HT-29 (cell line): ENCODE measurements at places on chromosomes 16 and 17.

DNA sequence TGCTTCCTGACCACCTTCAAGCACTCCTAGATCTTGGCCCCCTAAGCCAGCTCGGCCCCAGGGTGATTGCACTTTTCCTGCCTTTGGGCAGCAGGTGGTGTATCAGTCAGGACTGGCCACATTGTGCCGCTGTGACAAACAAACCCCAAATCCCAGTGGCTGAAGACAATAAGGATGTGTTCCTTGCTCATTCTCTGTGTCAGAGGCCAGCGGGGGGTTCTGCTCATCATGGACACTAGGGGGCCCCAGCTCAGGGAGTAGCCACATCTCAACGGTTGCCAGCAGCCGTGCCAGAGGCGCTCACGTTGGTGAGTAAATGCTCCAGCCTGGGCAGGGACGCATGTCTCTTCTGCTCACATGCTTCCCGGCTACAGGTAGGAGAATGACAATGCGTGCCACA is 60.4 kb downstream of the ZDHHC7 start:
- peak; percentile 30 for DNase-seq

DNA sequence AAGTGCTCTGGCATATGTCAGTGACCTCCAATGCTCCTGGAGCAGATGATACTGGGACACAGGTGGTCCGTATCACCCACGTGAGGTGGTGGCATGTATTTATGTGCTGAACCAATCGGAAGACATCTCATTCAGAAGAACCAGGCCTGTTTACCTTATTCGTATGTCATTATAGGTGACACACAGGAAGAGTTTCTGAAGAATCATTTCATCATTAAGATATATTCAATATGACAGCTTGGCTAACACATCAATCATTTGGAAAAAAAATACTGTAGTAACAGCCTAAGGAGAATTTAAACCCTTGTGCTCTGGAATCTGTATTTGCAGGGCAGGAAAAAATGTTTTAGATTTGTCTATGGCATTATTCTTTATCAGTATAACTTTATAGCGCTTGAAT is 44.6 kb downstream of the RBFOX1 start:
- DNase-seq = no peak

DNA sequence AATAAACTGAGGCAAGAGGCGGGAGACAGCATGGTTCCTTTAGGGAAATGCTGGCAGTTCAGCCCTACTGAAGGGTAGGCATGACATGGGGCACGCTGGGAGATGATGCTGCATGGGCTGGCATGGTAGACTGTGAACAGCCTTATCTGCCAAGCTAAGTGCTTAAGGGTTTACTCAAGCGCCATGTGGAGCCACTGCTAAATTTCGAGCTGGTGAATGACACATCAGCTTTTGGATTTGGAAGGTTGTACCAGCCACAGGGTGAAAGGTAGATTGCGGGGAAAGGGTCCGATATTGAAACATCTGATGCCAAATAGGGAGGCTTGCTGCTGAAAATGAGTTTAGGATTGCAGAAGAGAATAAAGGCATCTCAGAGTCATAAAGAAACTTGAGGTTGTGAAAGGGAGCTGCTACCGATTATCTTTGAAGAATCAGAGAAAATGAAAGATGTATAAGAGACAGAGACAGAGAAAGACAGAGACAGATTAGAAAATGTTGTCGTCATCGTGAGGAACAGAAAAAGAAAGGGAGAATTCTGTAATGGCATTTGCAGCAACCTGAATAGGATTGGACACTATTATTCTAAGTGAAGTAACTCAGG is 16.3 kb downstream of the PIK3R5 start:
- no peak for DNase-seq

DNA sequence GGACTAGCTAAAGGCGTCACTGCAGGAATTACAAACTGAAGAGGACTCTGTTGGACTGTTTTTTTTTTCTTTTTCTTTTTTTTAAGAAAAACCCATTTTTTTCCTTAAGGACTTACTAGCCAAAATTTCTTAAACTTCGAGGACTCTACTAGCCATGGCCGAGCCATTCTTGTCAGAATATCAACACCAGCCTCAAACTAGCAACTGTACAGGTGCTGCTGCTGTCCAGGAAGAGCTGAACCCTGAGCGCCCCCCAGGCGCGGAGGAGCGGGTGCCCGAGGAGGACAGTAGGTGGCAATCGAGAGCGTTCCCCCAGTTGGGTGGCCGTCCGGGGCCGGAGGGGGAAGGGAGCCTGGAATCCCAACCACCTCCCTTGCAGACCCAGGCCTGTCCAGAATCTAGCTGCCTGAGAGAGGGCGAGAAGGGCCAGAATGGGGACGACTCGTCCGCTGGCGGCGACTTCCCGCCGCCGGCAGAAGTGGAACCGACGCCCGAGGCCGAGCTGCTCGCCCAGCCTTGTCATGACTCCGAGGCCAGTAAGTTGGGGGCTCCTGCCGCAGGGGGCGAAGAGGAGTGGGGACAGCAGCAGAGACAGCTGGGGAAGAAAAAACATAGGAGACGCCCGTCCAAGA is 878 bp downstream of the HEXIM1 start:
- peak; percentile 87 for DNase-seq

DNA sequence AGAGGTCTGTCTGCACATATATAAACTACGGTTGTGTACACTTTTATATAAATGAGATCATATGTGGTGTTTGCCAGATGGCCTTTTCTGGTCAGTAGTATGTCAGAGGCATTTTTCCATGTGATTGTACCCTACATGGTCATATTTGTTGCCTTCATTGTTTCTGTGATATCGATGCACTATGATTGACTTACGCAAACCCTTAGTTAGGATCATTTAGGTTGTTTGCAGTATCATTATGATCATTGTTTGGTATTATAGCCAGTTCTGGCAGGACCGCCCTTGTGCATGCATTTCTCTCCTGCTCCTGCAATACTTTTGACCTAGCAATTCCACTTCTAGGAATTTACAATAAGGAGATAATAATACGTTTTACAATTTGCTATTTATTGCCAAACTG is 169.1 kb downstream of the MSI2 start:
- no peak for DNase-seq

DNA sequence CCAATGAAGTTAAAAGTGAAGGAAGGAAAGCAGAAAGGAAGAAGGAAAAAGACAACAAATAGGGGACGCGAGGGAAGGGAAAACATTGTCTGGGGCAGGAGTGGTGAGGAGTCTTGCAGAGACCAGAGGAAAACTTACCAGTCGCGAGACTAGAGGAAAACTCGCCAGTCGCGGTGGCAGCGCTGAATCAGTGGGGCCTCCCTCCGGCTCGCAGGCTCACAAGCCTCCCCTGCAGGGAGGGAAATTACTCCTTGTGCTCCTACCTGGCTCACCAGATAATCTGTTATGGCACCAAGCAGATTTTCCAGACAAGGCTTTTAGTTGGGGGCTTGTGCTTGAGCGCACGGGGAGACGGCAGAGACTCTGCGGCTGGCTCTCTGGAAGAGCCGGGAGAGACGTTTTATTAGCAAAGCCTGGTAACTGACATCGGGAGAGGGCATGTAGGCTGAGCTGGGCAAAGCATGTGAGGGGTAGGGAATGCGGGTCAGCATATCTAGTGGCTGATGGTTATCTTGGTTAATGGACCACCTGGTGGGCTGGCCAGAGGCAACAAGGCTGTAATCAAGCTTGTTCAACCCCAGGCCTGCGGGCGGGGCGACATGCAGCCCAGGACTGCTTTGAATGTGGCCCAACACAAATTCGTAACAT is 37.1 kb downstream of the LCMT1 start:
- DNase-seq = no peak

DNA sequence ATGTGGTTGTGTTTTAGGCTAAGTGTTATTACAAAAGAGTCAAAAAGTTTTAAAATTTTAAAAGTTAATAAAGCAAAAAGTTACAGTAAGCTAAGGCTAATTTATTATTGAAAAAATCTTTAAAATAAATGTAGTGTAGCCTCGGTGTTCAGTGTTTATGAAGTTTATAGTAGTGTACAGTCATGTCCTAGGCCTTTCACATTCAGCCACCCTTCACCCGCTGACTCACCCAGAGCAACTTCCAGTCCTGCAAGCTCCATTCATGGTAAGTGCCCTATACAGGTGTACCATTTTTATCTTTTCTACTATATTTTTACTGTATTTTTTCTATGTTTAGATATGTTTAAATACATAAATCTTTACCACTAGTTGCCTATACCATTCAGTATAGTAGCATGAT is 98.5 kb upstream of the RPRML start:
- DNase-seq = no peak

- no peak for DNase-seq
Measured at GRCh38 chr17:74214484-74215341, 1.3 kb downstream of the TTYH2 start.

DNA sequence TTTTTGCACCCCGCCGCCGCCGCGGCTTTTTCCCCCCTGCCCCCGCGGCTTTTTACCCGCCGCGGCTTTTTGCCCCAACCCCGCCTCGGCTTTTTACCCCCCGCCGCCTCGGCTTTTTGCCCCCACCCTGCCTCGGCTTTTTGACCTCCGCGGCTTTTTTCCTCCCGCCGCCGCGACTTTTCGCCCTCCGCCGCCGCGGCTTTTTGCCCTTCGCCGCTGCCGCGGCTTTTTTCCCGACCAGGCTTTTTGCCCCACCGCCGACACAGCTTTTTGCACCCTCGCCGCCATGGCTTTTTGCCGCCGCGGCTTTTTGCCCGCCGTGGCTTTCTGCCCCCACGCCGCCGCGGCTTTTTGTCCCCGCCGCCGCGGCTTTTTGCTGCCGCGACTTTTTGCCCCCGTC is 137.0 kb upstream of the TP53TG3D start:
- no peak for DNase-seq

DNA sequence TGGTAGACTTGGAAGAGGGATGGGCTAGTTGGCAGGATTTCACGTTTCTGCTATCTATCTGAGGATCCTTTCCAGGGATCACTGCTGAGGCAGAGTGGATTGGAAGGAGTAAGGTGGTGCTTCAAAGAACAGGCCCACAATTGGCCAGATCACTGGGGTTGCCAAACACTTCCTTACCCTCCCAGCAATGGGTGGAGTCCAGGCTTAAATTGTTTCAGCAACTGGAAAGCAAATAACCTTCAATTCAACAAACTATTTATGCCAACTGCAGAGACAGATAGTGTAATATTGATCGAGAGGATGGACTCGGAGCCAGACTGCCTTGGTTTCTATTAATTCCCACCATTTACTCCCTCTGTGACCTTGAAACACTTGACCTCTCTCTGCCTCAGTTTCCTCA is 2.1 kb downstream of the ARRB2 start:
- no peak for DNase-seq

DNA sequence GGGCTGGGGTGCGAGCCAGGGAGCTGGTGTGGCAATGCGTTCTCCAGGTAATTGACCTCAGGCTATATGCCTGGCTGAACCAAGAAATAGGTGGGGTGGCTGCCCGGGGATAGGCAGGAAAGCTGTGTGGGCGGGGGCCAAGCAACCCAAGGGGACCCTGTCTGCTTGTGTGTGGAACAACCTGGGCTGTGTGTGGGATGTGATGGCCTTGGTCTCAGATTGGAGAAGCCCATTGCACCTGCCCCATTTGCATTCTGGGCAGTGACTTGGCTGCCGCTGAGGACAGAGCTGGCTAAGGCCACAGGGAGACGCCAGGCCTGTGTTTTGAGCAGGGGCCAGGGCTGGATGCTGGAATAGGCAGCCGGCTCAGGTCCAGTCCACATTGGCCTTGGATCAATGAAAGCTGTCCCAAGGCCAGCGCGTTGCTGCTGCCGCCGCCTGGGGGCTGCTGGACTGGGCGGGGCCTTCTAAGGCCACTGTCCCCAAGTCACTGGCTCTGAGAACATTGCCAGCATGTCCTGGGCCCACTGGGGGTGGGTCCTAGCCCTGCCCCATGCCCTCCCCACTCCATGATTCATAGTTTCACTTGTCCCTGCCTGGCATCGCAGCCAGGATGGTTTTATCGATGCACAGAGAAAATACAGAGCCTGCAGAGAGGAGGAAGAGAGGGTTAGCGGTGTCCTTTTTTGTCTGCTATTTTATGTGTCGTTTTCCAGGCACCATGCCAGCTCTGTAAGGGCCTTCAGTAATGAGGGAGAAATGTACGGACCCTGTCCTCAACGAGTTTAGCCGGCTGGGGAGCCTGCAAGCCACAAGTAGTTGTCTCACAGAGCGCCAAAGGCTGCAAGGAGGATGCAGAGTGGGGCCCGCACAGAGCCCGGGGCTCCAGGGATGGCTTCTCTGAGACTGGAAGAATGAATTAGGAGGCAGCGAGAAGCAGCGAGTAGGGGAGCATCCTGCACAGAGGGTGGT is 43.9 kb downstream of the NKD1 start:
- peak; percentile 4 for DNase-seq

- DNase-seq = no peak
Measured at GRCh38 chr16:47780213-47780875, 319.2 kb downstream of the PHKB start.

- DNase-seq = no peak
Measured at GRCh38 chr16:86667035-86667434, 88.7 kb downstream of the FOXL1 start.
